SHP77 treated with DMSO at 0.1 percent for 48 hours (cell line): ENCODE measurements at places on chromosomes 5 and 9.

DNA sequence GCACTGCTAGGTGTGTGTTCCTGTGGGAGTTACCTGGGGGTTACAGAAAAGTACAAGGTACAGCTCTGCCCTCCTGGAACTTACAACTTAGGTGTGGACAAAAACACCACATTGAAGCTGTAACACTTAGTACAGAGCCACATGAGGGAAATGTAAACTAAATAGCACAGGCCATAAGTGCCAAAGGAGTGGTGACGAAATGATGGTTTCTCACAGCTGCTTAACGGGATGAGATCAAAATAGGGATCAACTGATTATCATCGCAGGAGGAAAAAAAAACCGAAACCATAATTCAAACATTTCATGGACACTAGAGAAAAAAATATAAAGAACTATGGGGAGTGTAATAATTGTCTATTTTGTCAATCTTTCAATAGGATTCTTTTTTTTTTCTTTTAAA lies 5.9 kb downstream of the LIX1 start:
- DNase-seq: no peak

GRCh38 chr5:145407300-145408047 lies 427.7 kb downstream of the PRELID2 start:
- no peak for DNase-seq

DNA sequence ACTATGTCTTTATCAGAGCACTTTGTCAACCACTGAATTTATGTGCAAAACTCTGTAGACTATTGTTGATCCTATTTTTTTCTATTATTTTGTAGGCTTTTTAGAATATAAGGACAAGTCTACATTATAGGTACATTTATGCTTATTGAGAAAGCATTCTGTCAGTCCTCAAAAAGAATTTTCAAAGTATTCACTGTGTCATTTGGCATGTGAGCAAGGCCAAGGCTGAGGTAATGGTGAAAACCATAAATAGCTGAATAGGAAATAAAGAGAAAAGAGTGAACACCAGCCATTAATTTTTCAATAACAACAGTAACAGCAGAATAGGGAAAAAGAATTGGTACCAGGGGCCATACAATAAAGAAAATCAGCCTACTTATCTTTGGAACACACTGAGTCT lies 21.0 kb downstream of the SKIC3 start:
- DNase-seq: no peak

- peak; percentile 70 for DNase-seq
These were observed 17.5 kb downstream of the PTTG1 start for GRCh38 chr5:160439205-160439600.

- DNase-seq: no peak
These were observed 8.8 kb downstream of the HOMER1 start for GRCh38 chr5:79505138-79505537.

GRCh38 chr5:45737153-45737552 lies 41.0 kb upstream of the HCN1 start:
- no peak for DNase-seq

GRCh38 chr9:112332214-112332613 lies 1.2 kb downstream of the PTBP3 start:
- no peak for DNase-seq

GRCh38 chr5:107592515-107592914 lies 78.2 kb downstream of the EFNA5 start:
- DNase-seq: no peak

DNA sequence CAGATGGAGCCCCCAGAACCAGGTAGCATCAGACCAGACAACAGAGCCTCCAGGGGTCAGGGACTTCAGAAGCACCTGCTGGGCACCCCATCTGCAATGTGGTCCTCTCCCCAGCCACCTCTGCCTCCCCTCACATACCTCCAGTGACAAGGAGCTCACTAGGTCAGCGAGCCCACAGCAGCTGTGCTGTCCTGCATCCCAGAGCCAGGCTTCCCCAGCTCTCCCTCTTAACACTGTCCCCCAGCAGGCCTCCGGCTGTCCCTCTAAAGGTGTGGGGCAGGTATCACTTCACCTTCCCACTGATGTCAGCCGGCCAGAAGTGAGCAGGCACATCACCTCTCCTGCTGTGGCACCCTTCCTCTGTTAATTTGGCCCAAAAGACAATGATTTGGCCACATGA lies 83.6 kb downstream of the LMX1B start:
- DNase-seq: no peak

- no peak for DNase-seq
These were observed 6.6 kb upstream of the AOPEP start for GRCh38 chr9:94719878-94720277.

GRCh38 chr9:111294691-111295451 lies 35.2 kb downstream of the OR2K2 start:
- no peak for DNase-seq

- no peak for DNase-seq
These were observed 197.2 kb downstream of the SEMA6A start for GRCh38 chr5:116377276-116378006.

DNA sequence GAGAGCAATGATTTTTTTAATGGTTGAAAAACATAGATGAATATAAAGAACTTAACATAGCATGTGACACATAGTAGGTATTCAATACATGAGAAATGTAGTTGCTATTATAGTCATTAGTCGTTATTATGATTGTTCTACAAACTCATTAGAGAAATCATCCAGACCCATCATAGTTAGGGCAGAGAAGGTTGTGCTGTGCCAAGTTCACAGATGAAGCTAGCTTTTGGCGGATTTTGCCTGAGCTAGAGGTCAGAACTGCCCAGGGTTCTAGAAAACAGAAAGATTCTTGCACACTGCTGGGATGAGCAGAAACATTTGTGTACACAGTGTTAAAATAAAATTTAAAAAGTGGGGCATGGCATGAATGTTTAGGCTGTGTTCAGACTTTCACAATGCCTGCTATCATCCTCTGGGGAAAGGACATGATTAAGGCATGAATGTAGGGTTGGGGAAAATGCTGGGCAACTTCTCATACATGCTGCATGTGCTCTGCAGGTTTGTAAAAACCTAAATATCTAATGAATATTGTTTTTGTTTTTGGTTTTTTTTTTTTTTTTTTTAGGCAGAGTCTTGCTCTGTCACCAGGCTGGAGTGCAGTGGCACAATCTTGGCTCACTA lies 33.3 kb upstream of the RAD23B start:
- no peak for DNase-seq

GRCh38 chr9:35923927-35924763 lies 14.9 kb downstream of the SPAAR start:
- DNase-seq: no peak

DNA sequence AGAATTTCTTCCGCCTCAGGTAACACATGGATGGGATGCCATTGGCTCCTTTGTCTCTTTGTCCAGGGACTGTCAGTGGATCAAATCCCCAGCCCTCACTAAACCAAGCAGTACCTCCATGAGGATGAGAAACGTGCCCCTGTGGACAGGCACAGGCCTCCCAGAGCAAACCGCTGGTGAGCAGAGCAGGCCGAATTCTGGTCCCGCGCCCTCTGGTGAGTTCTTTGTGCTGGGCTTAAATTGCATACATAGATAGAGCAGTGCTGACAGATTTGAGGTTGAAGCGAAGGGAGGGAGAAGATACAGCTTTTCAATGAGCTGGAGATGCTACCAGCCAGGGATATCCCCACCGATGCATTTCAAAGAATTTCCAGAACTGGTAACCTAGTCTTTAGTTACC lies 143.8 kb downstream of the HSD17B3 start:
- DNase-seq: no peak

DNA sequence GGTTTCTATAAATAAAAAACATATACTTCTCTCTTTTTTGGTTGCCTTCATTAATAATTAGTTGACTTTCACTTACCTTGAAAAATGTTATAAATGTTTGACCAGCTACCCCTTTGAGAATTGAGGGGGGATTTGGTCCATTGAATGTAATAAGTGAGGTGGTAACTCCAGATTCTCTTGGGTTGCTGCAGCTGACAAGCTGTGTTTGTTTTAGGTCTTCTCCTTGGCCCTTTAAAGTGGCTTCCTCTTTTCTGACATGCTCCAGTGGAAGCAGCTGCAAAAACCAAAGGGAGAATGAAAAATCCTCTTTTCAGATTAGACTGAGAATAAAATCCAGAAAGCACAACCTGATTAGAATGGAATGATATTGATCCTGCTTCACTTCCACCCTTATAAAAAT lies 410.5 kb downstream of the TMEM38B start:
- no peak for DNase-seq

- no peak for DNase-seq
These were observed 27.3 kb downstream of the AFAP1L1 start for GRCh38 chr5:149298842-149299404.

DNA sequence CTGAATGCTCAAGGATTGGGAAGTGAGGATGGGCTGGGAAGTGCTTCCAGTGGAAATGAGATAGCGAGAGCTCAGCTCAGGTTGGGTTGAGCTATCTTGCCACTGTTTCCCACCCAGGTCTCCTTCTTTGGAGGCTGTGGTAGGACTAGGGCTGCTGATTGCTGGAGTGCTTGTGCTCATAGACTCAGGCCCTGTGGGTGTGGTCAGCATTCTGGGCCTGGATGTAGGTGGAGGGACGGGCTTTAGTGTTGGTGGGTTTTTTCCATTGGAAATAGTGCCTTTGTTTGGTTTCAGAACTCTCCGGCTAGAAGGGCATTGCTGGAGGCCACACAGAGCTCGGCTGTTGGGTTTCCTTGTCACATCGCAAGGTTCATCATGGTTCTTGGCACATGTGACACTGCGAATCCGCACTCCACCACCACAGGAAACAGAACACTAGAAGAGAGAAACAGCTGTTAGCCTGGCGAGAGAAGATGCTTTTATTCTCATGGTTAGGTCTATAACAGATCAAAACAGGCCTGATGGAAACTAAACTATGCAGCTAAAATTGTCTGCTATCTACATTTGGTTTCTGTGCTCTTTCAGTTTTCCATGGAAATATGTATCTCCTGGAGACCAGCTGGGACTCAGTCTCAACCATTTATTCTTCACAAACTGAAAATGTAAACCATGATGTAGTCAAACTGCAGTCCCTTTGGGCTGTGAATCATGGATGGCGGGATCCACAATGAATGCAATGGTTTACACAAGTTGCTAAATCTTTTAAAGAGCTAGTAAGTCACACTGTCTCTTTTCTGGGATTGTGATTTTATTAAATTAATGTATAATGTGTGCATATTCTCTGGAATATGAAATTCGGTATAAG lies 136.2 kb downstream of the TARS1 start:
- DNase-seq: no peak

- DNase-seq: no peak
These were observed 44.2 kb downstream of the PWWP2A start for GRCh38 chr5:160075073-160075472.

DNA sequence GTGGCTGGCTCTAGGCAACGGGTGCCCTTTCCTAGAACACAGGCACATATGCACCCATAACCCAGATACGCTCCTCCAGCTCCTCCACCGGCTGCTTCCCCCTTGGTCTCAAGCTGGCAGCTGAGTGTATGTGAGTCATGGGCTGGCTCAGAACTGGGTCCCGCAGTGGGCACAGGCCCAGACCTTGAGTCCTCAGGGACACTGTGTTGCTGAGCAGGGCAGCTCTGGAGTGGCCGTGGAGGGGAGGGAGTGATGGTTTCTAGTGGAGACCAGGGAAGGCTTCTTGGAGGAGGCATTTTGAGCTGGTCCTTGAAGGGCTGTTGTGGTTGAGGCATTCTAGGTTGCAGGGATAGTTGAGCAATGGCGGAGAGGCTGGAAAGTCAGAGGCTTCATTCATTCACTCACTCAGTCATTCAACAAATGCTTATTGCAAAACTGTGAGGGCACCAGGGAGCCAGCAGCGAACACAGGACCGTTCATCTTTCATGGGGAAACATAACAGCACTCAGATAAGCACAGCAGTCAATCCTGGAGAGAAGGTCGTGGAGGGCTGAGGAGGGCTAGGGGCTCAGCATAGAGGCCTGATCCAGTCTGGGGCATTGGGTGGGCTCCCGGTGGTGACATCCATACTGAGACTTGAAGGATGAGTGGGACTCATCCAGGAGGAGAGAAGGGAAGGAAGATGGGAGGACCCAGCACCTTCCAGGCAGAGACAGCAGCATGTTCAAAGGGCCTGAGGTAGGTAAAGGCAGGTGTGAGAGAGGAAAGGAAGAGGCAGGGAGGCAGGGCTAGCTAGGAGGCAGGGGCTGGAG lies 2.4 kb downstream of the BBLN start:
- no peak for DNase-seq

DNA sequence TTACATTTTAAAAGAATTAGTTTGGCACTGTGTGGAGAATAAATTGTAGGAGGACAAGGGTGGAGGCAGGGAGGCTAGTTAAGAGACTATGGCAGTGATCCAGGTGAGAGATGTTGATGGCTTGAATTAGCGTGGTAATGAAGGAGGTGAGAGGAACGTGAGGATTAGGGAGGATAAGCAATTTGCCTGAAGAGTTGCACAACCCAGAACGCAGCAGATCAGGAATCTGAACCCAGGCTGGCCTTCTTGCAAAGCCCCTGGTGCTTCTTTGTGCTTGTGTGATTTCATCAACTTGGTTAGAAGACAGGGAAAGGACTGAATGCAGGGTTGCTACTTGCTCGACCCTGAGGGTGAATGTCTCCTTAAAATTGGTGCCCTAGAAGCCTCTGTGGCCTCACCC lies 6.9 kb upstream of the SCAMP1 start:
- DNase-seq: no peak

- peak; percentile 69 for DNase-seq
These were observed 1.4 kb downstream of the SLC26A2 start for GRCh38 chr5:149961957-149962409.

DNA sequence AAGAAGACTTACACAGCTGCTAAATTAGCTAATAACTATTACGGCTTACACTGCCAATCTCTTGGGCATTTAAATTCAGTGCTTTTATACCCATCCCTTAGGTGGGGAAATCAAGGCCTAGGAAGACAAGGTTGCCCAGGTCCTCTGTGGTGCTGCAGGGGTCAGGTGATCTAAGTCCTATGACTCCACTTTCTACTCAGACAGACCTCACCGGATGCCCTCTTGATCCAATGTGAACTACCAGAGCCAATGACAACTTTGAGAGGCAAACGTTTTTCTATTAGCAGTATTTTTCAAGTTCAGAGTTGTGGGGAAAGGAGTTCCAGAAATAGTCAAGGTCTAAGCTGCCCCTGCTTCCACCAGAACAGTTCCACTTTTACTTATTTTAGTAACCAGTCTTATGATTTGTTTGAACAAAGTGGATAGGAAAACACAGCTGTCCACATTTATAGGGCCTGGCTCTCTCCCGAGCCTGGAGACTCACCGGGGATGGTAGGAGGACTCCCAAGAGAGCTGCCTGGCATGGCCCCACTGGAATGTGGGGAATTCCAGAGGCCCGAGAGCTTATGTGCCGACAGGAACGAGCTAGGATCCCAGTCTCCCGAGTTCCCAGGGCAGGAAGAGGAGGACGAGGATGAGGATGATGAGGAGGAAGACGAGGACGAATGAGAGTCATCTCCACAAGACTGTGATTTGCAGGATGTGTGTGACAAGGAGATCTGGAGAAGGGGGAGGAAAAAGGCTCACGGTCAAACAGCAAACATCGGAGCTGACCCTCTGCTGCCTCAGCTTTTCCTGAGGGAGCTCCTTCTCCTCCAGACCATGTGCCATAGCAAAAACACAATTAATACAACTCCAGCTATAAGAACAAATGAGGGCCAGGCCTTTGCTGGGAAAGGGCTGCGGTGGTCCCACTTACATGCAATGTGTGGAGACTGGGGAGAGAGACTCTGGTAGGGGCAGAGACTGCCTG lies 16.7 kb downstream of the FAM193B start:
- DNase-seq: peak; percentile 1
